Astrocyte (in vitro differentiated cells and primary cell): ENCODE measurements at places on chromosomes 6 and 20. TPM values are rescaled to one million over a fixed set of nuclear protein-coding genes. Genes with fewer than 3 reads are reported as not detected.
A peak's percentile ranks its signal among the peaks of the same experiment; 100 is the strongest.

DNA sequence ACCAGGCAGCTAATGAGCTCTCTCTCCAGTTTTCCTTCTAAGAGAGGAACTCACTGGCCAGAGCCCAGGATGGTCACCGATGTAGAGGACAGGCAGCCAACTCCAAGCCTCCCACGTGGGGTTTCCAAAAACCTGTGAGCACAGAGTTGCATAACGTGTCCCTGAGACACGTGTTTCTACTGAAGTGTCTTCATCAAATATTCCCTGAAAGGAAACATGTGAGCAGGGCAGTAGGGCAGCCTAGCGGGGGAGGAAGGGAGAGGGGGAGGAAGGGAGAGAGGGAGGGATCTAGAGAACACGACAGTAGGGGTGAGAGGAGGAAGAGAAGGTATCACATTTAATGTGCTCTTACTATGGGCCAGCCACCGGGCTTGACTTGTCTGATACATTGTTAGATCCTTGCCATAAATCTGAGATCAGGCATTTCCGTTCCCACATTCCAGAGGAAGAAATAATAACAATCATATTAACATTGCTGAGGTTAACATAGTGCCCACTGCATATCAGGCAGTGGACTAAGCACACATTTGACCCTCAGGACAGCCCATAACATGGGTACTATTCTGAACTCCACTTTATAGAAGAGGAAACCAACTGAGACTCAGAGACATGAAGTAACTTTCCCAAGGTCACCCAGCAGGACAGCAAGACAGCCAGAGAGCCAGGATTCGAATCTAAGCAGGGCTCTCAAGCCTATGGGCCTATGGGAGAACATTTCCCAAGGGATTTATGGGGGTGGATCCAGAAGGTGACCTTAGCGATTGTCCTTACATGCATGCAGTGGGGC, 4.5 kb upstream of the SYS1 start:
- peaks cover 62% of the 10 kb centered on the region for H3K4me1 ChIP-seq
- no peaks in the 10 kb centered on the region for H3K36me3 ChIP-seq
- peak overlapping the region; percentile 4 for H3K4me3 ChIP-seq

DNA sequence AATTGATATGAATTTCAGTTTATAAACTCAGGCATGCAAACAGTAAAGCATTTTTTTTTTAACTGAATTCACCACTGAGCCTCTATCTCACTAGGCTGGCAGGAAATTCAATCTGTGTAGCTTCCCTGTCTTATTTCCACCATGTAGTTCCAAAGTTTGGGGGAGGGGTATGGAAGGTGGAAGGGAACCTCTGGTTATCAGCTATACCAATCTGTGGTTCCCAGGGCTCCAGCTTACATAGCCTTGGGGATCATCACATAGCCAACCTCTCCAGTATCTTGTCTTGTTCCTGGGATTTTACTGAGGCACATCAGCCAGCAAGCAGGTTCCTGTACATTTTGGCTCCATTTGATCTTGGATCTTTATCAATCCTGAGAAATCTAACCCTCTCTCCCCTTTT, 15.6 kb downstream of the RAD21L1 start:
- no peak overlapping the region for H3K27ac ChIP-seq
- H3K4me1 ChIP-seq = peaks cover 4% of the 10 kb centered on the region
- no peak for DNase-seq

Gene CYP21A2
- 0.11 and 0.46 TPM in 2 replicates for total RNA-seq

Gene LSM2
- total RNA-seq = 43.8 and 44.0 TPM in 2 replicates

DNA sequence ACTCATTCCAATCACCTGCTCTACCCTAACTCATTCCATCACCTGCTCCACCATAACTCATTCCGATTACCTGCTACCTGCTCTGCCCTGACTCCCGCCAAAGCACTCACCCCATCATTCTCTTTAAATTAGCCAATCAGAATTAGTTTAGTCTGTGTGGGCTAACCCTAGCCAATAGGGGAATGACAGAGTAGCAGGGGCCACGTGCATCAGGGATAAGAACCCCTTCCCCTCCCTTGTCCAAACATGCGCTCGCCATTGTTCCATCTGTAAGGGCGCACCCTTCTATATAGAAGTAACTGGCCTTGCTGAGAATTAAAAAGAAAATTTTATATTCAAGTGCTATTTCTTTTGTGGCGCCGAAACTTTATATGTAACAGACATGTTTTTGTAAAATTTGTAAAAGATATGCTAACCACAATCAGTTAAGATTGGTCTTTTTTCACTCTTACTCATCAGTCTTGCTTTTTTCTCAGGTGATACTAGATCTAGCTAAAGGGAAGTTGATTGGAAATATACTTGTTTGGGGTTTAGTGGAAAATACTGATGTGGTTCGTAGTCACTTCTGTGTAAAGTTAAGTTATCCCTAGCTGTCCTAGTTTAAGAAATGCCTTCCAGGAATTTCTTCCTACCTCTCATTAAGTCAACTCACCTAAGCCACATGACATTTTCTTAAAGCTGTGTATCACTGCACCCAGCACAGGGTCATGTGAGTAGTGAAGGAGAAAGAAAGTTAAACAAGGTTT, 16.5 kb downstream of the RTN4IP1 start:
- no peak for DNase-seq
- H3K36me3 ChIP-seq = no peaks in the 10 kb centered on the region
- H3K4me1 ChIP-seq = no peaks in the 10 kb centered on the region
- H3K27me3 ChIP-seq = no peaks in the 10 kb centered on the region
- no peak overlapping the region for H3K4me3 ChIP-seq
- no peak overlapping the region for H3K27ac ChIP-seq

- H3K4me3 ChIP-seq = no peak overlapping the region
- H3K27me3 ChIP-seq = no peaks in the 10 kb centered on the region
- no peaks in the 10 kb centered on the region for H3K36me3 ChIP-seq
- DNase-seq = no peak
- no peak overlapping the region for H3K27ac ChIP-seq
Measured at GRCh38 chr6:19210849-19211590, 626.1 kb upstream of the ID4 start.

- no peak overlapping the region for H3K27ac ChIP-seq
- H3K36me3 ChIP-seq = no peaks in the 10 kb centered on the region
- H3K4me3 ChIP-seq = no peak overlapping the region
- H3K4me1 ChIP-seq = no peaks in the 10 kb centered on the region
- no peaks in the 10 kb centered on the region for H3K27me3 ChIP-seq
Measured at GRCh38 chr6:108528878-108529277, 31.8 kb upstream of the FOXO3 start.

- peaks cover 8% of the 10 kb centered on the region for H3K4me1 ChIP-seq
- no peaks in the 10 kb centered on the region for H3K27me3 ChIP-seq
- H3K27ac ChIP-seq = no peak overlapping the region
- H3K4me3 ChIP-seq = peak overlapping the region; percentile 57
Measured at GRCh38 chr20:62406635-62407176, 379 bp downstream of the CABLES2 start.
